ENCODE measurements at places on chromosomes 11 and 22.

- no peak for DNase-seq
These were observed 69.3 kb upstream of the TNRC6B start for GRCh38 chr22:40108396-40108795.

GRCh38 chr11:2869561-2870427, 15.8 kb downstream of the CDKN1C start:
- no peak for DNase-seq

DNA sequence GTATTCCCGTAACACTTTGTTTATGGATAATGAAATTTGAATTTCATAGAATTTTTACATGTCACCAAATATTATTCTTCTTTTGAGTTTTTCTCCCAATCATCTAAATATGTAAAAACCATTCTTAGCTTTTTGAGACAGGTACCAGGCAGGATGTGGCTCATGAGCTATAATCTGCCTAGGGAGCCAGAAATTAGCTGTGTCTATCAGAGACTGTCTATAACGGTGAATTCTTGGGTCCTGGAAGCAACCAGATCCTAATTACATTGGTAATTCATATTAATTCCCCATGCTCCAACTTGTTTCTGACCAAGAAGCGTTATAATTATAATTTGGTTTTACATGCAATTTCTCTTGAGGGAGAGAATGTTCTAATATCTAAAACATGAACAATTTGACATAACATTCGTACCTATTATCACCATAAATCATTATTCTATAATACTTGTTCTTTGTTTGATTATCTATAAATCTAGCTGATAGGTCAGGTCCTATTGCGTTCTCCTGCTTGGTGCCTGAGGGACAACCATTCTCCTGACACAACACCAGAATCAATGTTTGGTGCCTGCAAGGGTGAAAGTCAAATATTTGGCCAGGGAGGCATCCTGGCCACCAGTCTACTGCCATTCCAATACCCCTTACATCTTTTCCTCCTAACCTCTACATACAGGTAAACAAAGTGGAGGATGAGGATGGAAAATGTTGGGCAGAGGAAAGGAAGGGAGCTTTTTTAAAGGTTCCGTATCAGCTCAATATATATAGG, 69.9 kb downstream of the RSF1 start:
- no peak for DNase-seq

DNA sequence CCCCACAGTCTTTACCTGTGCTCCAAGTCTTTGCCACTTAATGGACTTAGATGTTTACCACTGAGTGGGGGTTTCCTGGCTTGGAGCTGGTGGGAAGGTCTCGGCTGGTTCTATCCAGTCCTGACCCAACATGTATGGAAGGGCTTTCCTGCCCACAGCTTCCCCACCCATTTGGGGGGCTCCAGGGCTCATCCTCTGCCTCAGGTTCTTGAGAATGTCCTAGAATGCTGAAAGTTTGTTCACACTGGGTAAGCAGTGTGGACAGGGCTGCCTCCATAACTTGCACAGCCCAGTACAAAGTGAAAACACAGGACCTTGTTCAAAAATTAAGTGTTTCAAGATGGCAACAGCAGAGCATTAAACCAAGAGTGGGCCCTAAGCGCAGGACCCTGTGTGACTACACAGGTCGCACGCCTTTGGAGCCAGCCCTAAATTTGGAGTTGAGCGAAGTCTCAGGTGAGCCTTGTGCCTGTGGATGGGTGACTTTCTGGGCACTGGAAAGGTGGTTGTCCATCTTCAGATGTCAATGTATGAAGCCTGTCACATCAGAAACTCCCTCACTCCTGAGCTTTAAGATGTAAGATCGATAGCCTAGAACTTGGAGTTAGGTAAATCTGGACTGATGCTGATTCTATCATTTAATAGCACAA, 72.7 kb upstream of the NARS2 start:
- DNase-seq: no peak

DNA sequence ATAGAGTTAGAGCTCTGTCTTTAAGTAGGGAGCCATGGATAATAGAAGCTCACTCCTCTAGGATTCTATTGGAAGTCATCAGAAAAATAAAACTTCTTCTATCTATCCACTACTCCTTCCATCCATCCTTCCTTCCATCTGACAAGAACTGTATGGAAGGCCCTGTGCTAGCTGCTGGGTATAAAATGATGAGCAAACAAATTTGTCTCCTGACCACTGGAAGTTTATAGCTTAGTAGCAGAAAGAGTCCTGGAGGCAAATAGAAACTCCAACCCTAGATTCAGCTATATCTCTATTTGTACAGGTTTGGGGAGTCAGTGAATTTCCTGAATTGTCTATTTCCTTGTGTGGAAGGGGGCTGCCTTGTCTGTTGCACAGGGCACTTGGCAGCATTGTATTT, 136.6 kb downstream of the ME3 start:
- DNase-seq: no peak

DNA sequence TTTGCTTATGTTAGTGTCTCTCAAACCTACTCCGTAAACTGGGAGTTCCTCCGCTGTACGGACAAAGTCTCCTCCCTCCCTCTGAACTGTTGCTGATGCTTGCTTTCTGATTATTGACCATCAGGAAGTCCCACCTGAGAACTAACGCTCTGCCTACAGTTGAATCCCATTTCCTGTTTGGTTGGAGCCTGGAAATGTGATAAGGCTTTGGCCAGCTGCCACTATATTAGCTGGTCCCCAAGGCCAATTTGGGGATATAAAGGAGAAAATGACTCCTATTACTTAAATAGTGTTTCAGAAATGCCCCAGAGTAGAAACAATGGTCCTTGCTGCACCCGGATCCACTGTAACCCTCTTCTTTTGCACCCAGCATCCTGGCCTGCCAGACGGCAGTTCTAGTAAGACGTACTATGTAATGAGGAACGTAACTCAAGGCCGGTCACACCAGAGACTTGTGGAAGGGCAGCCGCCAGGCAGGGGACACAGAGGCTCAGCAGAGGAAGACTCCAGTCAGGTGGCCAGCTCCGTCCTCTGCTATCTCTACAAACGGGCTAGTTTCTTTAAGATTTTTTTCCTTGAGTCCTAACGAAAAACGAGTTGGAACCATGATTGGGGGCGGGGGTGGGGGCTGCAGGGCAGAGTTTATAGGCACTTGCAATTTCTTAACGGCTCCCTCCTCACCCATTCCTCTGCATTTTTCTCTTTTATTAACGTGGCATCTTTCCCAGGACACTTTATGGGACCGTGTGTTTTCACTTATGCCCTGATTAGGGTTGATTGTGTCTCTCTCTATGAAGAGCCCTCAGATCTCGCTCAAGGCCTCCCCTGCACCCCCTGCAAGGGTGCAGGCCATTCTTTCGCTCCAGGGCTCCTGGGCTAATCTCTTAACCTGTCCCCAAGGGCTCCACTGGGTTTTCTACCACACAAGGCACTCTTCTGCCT, 72.8 kb upstream of the CDON start:
- no peak for DNase-seq

Measured in hypothalamus (tissue), 51 donors.